T-helper 22 cell (primary cell): ENCODE measurements at places on chromosomes 11 and 22.

DNA sequence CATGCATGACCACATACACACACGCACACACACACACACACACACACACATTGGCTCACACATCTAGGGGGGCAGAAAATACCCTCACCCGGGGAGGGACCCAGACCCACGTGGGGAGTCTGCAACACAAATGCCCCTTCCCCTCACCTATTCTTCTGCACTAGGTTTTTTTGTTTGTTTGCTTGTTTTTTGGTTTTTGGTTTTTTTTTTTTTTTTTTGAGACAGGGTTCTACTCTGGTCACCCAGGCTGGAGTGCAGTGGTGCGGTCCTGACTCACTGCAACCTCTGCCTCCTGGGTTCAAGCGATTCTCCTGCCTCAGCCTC, 28.4 kb downstream of the WEE1 start:
- DNase-seq, result no peak

DNA sequence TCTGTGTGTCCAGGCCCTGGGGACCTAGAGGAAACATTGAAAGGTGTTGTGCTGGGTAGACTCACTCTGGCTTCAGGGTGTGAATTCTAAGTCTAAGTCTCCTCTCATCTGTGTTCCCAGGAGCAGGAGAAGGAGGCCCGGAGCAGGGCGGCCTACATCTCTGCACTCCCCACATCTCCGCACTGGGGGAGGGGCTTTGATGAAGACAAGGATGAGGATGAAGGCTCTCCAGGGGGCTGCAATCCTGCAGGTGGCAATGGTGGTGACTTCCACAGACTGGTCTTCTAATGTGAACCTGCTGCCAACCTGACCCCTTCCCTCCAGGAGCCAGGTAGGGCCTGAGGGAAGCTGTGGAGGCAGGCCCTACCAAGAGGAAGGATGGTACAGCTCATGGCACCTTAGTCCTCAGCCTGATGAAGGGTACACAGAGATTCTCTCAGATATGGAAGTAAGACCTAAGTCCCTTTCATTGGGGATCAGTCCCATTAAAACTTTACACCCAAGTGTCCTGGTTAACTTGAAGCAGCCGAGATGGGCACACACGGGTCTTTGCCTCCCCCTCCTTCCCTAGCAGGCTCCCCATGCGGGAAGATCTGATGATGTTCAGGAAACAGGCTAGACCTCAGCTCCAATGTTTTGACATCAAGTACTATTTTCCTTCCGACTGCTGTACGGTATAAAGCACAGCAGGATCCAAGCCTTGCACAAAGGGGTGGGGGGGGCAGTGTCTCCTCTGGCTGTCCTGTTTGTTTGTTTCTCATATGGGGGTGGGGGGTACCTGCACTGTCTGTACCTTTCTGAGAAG, 25.0 kb downstream of the USP35 start:
- no peak for DNase-seq

DNA sequence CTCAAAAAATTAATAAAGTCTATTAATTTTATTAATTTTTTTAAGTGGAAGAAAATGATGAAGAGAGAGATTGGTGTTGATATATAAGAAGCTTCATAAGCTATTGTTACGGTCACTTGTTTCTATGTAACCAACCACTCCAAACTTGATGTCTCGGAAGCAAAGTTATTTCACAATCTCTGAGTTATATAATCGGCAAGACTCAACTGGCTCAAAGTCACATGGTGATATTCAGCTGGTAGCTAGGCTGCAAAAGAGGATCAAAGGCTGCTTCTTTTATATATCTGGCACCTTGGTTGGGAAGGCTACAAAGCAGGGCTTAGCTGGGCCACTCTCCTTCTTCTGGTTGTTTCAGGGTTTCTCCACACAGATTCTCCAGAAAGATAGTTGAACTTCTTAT, 245.1 kb upstream of the ARHGAP42 start:
- no peak for DNase-seq

- DNase-seq, result no peak
Measured at GRCh38 chr11:105179542-105180278, 40.1 kb upstream of the CARD18 start.

DNA sequence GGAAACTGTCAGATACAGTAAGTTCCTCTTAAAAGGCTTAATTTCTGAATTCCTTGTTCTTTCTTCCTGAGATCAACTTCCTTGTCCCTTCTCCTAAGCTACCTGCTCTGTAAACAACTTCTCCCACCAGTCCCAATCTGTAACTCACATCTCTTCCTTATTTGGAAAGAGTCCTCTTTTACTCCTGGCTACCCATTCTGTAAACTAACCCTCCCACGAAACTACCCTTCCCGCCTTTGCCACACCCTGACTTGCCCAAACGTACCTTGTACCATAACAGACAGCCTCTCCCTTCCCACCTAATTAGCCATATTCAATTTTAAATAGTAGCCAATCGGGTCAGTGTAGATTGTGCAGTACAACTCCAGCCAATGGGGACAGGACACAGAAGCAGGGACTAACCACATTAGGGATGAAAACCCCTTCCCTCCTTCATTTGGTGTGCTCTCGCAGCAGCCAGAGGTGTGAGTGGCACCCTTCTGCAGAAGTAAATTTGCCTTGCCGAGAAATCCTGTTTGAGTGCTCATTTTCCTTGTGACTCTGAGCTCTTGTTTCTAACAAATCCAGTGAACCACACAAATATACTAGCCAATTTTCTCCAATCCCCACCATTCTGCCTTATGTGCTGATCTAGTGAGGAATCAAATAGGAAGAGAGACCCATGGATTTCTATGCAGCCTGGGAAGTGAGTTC, 49.5 kb downstream of the ZNF280B start:
- no peak for DNase-seq

DNA sequence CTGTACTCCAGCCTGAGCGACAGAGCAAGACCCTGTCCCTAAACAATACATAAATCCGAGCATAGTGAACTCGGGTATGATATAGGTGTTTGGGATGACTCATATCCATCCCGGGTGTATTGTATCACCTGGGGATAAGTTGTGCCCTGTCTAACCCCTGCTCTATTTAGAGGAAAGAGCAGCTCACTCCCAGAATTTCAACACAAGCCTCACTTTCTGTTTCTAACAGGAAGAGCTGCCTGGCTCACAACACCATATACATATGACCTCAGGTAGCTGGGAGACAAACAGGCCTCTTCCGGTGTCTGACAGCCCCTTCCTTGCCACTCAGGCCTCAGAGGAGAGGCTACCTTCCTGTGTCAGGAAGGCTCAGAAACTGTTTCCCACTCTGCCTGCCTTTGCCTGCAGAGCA, 9.9 kb upstream of the MICALL1 start:
- DNase-seq, result no peak

- DNase-seq, result no peak
Measured at GRCh38 chr11:26801601-26802000, 79.7 kb upstream of the SLC5A12 start.

- DNase-seq, result no peak
Measured at GRCh38 chr11:96893988-96894387, 504.2 kb downstream of the JRKL start.

- DNase-seq, result no peak
Measured at GRCh38 chr11:126612671-126613070, 257.2 kb downstream of the ST3GAL4 start.

GRCh38 chr22:35203583-35203982, 53.7 kb upstream of the HMGXB4 start:
- no peak for DNase-seq

GRCh38 chr22:20178915-20179227, 28.0 kb upstream of the CCDC188 start:
- DNase-seq, result no peak

DNA sequence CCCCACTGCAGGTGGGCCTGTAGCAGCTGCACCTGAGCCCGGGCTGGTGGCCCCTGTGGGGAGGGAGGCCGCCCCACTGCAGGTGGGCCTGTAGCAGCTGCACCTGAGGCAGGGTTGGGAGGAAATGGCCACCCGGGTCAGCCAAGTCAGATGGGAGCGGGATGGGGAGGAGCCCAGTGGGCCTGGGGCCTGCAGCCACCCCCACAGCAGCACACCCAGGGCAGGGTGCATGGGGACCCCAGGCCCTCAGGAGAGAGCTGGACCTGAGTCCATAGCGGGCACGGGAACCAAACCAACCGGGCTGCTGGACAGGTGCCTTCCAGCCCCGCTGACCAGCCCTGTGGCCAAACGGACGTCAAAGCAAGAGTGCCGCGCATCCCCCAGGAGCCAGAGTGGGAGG, 61.7 kb downstream of the BRD1 start:
- no peak for DNase-seq

DNA sequence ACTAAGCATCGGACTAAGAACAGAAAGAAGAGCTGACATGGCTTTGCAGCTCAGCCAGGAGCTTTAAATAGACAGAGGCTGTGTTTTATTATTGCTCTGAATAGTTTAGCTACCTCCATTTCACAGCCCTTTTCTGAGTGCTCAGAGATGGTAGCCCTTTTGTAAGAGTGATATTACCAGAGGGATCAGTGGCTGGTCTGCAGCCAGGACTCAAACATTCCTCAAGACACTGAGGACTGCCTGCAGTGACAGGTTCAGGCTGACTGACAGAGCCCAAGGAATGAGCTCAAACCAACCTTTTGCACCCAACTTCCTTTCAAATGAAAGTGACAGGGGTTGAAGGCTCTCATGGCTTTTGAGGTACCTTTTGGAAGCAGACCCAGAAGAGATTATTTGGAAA, 189.0 kb downstream of the DDX10 start:
- DNase-seq, result no peak

DNA sequence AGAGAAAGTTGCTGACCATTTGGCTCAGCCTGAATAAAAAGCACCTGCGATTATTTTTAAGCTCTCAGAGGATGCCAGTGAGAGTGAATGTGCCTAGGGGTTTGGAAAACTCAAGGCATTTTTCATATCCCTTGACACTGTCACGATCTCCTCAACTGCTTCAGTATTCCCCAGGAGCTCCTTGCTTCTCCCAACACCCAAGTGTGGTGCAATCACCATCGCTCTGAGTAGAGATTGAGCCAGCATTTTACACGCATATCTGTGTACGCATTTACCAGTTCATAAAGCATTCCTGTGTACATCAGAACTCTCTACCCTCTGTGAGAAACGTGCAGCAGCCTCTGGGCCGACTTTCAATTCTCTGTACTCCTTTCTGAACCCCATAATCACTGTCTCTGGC, 1.3 kb downstream of the SRRD start:
- DNase-seq, result no peak

DNA sequence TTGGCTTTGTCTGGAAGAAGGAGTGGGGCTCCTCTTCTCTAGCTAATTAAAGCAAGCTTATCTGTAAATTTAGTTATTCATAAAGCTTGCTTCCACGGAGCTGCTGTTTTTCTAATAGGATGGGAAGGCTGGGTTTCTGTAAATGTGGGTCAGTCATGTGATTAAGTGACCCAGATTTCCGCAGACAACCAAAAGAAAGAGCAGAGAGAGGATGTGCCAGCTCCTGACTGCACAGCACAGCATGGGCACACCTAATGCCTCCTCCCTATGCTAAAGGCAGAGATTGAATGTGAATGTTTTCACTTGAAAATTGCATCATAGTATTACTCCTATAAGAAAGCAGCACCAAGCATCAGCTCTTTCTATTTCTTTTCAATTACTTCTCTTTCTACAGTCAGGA, 160.2 kb downstream of the FAT3 start:
- DNase-seq, result no peak

GRCh38 chr11:78248191-78248590, 59.5 kb downstream of the USP35 start:
- no peak for DNase-seq

DNA sequence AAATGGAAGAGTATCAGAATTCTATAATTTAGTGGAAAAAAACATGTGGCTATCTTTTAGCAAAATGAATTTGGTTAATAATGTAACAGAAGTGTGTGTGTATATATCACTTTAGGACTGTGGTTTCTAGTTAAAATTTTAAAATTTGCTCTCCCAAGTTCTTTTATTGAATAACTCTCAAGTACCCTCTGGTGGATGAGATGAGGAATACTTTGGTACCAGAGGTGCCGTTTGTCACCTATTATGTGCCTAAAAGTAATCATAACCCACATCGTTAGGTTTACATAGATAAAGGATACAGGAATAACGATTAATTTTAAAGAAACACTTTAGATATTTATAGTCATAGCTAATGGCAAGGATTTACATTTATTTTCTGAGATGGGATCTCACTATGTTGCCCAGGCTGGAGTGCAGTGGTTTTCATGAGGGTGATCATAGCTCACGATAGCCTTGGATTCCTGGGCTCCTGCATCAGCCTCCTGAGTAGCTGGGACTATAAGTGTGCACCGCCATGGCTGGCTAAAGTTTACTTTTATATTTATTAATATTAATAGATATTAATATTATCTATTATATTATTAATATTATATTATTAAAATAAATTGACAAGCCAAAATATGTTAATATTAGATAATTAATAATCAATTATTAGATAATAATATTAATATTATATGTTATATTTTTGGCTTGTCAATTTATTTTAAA, 66.7 kb upstream of the CAPRIN1 start:
- DNase-seq, result no peak

- DNase-seq, result no peak
Measured at GRCh38 chr22:32202539-32203180, 2.2 kb downstream of the RFPL2 start.
